Pulmonary artery endothelial cell (primary cell): ENCODE measurements at places on chromosomes 7 and 10.

GRCh38 chr10:60271319-60272040 lies 118.2 kb downstream of the ANK3 start:
- DNase-seq = no peak

GRCh38 chr10:24669285-24669852 lies 54.3 kb downstream of the ARHGAP21 start:
- DNase-seq = no peak

- no peak for DNase-seq
These were observed 280.5 kb downstream of the ELFN1 start for GRCh38 chr7:1950452-1951158.

GRCh38 chr7:30068117-30068516 lies 39.9 kb downstream of the PLEKHA8 start:
- DNase-seq = no peak

DNA sequence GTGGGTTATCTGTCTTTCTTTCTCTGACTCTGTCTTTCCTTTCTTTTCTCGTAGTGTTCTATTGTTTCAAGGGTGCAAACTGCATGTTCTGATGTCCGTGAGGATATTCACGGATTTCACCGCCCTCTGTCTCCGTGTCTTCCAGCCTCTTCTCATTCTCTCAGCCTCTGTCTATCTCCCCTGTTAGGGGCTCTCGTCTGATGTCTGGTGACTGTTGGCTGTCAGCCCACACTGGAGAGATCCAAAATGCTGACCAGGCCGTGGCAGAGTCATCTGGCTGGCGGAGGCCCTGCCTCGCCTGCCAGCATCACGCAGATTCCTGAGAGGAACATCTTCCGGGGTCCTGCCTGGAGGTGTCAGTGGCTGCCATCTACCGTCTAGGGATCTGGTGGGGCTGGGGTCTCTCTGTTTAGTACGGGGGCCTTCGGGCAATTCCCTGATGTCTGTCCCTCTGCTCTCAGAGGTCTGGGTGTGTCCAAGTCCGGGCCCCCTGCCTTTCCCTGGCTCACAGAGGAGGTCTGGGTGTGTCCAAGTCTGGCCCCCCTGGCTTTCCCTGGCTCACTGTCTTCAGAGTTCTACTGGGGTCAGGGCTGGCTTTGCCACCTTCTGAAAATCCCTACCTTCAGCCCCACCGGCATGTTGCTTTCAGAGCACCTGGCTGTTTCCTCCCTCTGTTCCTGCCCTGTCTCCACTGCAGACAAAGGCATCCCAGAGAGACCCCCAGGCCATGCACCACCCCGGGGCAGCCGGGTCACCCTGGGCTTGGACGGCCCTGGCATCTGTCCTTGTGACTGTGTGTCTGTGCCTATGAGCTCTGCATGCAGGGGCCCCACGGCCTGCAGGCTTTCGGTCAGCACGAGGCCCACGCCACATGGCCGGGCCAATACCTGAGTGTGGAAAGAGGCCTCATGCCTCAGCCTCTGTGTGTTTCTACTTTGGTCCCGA lies 14.0 kb upstream of the SCART1 start:
- DNase-seq = no peak

DNA sequence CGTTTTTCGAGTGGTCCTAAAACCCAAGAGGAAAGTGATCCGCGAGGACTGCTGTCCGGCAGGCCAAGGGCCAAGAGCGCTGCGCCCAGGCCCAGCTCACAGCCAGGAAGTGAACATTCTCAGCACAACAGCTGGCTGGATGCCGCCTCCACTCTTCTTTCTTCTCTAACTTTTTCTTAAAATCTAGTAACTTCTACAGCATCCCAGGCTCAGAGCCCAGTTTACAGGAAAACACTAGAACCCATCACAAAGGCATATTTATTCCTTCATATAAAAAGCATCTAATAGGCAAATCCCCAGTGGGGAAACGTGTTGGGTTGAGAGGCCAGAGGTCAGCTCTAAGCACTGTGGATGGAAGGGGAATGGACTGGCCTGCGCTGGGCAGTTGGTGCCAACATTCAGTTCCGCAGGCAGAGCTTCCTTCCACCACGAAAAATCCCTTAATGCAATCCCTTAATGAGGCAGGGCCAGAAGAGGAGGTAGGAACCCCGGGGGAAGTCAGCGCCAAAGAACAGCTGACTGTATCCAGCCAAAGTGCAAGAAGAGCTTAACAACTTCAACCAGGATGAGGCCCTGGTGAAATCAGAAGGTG lies 74.8 kb downstream of the ZRANB1 start:
- DNase-seq = no peak

GRCh38 chr7:154853063-154853726 lies 149.7 kb downstream of the PAXIP1 start:
- DNase-seq = no peak

- no peak for DNase-seq
These were observed 103.5 kb upstream of the CCDC6 start for GRCh38 chr10:60009710-60010383.

DNA sequence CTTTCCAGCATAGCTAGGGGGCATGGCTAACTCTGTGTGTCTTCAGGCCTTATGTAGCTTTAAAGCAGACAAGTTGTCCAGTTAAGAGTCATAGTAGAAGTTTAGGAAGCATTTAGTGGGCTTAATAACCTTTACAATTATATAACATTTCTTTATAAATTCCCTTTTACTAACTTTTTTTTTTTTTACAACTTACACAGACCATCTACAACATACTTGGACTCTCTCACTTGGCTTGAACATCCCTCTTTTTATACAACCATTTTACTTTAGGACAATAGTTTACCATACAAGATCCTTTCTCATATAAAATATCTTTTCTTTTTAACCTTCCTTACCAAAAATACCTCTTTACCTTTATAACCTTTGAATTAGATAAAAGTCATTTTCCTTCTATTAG lies 26.3 kb downstream of the SP4 start:
- DNase-seq = no peak

DNA sequence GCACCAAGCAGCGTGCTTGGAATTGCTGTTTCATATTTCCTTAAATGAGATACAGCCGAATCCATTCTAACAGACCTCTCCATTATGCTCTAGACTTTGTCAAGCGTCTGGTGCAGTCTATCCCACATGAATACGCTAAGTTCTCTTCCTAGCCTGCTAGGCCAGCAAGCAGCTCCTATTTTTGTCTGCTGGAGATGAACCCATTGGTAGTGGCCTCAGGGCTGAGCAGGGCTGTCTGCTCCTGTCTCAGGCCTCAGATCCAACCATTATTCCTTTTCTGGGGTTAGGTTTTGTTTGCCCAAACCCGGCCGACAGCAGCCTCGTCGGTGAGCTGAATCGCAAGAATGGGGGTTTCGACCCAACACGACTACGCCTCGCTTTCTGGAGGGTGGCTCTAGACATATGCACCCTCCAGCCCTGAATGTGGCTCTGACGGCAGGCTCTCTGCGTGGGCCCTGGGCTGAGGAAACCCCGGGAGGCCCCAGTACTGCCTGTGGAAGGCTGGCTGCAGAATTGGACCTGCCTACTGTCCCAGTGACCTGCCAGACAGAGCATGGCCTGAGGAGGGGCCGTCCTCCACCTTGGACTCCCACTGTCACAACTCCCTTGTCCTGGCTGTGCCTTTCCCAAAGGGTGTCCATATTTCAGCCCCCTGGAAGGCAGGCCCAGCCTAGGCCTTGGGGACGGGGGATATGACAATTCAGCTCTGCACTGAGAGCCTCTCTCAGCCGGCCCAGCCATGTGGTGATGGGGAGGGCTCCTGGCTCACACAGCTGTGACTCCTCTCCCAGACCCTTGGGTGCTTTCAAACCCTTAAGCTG lies 267.9 kb upstream of the TCERG1L start:
- no peak for DNase-seq

DNA sequence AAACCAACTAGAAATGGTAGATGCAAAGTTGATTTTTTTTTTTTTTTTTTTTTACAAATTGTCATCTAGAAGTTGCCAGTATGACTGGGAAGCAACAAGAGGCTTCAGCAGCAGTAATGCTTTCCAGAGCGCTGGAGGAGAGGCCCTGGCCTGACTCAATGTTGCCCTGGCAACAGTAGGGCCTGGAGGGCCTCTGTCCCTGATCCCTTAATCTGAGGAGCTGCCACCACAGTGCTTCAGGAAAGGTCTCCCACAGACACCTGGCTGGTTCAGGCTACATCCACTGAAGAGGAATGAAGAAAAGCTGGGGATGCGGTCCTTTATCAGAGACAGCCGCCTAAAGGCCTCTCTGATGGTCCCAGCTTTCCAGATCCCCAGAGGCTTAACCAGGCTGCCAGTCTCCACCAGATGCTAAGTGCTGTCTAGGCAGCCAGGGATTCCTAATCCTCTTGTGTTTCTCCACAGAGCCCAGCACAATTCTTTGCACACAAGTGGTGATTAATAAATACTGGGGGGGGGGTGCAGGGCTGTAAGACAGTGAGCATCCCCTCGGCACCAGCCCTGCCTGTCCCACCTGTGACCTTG lies 33.7 kb downstream of the ZNF777 start:
- no peak for DNase-seq
